Cerebellum (tissue), 4 donors: ENCODE measurements at places on chromosomes 4 and X.

GRCh38 chr4:133775881-133776280 is 425.7 kb downstream of the PABPC4L start:
- no peak for DNase-seq

DNA sequence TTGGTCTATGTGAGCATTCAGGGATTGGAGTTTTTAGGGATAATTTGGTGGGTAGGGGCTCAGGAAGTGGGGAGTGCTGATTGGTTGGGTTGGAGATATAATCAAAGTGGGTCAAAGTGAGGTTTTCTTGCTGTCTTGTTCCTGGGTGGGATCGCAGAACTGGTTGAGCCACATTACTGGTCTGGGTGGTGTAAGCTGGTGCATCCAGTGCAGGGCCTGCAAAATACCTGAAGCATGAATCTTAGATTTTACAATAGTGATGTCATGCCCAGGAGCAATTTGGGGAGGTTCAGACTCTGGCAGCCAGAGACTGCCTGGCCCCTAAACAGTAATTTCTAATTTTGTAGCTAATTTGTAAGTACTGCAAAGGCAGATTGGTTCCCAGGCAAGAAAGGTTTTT is 665.6 kb upstream of the PRKX start:
- no peak for DNase-seq

GRCh38 chr4:84263415-84263814 is 235.7 kb downstream of the NKX6-1 start:
- DNase-seq, result no peak

GRCh38 chrX:112672788-112673560 is 6.8 kb downstream of the LHFPL1 start:
- no peak for DNase-seq

- peak; percentile 10 for DNase-seq
Observed at GRCh38 chr4:142126890-142127497, 490.6 kb downstream of the IL15 start.

GRCh38 chrX:103220511-103221323 is 5.8 kb downstream of the BEX4 start:
- DNase-seq, result no peak

GRCh38 chrX:17580539-17581152 is 156.6 kb upstream of the SCML1 start:
- no peak for DNase-seq

DNA sequence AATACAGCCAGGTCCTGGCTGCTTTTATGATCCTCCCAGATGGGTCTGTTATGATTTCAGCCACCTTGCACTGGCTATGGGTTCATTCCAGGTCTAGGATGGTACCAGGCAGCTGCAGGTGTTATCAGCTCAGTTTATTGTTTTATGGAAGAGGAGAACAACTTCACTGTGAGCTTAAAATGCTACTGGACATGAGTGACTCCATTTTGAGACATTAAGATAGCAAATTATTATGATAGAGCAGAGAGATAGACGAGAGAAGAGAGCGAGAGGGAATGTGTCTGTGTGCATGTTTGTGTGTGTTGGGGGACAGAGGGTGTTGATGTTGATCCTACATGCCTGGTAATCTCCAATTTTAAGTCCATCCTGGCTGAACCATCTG is 820.2 kb downstream of the FSTL5 start:
- no peak for DNase-seq

DNA sequence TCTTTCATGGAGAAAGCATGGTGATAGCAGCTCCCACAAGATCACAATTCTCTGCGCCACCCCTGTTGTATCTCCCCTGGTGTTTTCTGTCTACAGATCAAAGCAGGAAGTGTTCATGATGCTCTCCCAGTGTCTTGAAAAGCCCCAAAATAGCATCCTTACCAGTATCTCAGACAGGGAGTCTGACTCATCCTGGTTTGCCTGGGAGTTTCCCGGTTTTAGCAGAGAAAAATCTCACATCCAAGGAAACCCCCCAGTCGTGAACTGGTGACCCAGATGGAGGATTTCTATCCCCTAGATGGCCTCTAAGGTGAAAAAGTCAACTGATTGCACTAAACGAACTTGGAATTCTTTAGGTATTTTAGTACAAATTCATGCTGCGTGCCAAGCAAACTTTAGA is 64.3 kb upstream of the NR0B1 start:
- DNase-seq, result no peak

DNA sequence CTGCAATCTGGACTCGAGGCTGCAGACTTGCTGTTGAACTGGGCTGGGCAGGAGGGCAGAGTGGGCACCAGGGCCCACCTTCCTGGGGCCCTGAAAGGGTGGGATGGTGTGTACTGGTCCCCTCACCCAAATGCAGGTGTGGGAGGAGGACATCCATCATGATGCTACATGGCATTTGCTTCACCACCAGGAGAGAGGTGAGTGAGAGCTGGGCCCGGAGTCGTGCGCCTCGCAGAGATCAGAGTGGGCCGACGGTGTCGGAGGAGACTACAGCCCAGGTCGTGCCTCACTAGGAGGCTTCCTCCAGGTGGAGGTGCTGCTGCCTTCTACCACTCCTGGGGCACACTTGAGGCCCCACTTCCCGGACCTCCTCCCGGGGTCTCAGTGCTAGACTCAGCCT is 50.3 kb downstream of the SCML1 start:
- no peak for DNase-seq

GRCh38 chr4:19047279-19047880 is 1025.8 kb upstream of the LCORL start:
- DNase-seq, result no peak

- no peak for DNase-seq
Observed at GRCh38 chrX:109987884-109988283, 15.0 kb upstream of the TMEM164 start.
